Activated T-helper 1 cell treated with anti-CD3 and anti-CD28 coated beads, Interleukin-2, amount 50 U/mL, for 16 hours (primary cell): ENCODE measurements at places on chromosomes 5 and 9.

DNA sequence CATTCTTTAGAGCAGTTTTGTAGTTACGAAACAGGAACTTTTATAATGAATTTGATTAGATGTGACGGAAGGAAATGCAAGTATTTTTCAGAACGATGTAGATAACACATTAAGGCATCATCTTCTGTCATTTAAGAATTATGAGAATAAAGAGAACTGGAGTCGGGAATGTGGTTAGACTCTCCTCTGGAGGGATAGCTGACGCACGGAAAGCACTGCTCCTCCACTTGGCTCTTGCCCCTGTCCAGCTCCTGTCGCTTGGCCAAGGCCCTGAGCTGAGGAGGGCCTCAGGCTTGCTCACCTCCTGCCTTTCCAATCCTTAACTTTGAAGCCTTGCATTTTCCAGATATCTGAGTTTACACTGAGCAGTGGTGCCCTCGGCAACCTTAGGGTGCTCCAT, 60.5 kb downstream of the MAP1B start:
- DNase-seq: no peak

DNA sequence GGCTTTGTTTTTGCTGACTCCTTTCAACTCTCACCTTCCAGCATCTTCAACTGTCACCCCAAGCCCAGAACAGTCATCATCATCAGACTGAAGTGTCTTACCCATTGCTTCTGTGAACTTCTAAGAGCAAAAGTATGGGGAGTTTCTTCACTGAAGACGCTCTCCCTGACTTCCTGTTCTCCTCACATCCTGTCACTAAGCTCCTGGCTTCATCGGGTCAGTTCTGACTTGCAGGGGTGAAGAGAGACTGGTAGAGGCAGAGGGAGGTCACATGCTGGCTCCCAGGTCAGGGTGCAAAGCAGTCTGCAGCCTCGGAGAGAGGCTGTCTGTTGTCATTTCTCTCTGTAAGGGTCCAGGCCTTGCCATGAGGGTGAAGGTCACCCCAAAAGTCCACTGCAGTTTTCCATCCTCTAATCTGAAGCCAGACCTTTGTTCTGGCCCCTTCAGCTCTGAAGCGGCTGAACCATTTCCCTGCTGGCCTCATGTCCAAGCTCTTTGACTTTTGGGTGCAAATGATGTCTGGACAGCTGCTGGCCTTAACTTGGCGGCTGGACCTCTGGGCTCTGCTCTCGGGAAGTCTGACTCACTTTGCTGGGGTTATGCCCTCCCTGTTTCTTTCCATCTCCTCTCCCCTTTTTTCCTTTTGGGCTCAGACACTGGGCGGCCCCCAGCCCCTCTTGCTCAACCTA, 305.0 kb downstream of the RAB3C start:
- no peak for DNase-seq

GRCh38 chr9:638152-638551, 203.3 kb upstream of the DMRT1 start:
- no peak for DNase-seq

DNA sequence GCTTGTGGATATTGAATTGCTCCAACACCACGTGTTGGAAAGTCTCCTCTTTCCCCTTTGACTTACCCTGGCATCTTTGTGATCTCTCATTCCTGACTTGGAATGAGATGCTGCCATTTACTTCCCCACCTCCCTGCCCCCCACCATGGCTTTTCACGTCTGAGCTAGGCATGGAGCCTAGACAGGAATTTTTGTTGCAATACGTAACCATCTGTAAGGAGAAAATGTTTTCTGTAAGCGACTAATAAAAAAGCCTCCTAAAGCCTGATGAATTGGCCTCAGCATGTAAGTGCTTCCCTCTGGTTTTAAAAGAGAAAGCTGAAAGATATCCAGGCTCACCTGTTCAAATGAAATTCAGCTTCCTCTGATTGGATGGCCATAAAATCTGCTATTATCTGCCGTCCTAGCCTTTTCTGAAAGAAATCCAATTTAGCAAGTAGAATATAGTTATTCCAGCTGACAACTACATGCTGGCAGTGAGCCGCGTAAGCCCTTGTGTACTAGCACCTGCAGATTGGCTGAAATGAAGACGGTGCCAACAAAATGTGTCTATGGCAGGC, 200.1 kb downstream of the NSG2 start:
- DNase-seq: no peak

DNA sequence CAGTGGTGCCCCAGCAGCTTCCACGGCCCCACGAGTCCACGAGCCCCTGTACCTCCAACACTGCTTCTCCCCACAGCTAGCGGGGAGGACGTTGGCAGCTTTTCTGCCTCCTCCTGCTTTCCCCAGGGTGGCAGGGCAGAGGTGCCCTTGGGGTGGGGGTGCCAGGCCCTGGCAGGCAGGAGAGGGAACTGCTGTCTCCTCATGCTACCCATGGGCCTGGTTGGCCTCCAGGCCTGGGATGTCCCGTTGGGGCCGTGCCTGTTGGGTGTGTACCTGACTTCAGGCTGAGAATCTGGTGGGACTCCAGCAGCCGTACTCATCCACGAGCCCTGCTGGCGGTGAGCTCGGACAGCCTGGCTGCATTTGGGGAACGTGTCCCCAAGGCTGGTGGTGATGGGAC, 27.3 kb downstream of the RXRA start:
- no peak for DNase-seq

DNA sequence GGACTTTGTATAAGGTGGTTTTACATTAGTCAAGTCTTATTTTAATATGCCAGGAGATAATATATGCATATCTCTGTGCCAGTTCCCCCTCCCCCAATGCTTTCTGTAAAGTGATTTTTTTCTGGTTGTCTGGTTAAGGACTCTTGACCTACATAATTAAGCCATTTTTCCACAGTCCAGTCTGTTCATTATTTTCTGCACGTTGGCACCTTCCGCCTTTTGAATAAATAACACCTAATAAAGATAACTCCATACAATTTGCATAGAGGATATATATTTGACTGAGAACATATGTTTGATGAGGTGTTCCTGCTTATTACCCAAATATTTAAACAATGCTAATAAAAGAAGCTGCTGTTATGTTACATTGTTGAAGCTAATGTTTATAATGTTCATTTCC, 320.9 kb downstream of the DMAC1 start:
- DNase-seq: no peak

GRCh38 chr5:35016174-35017051, 31.3 kb downstream of the AGXT2 start:
- DNase-seq: no peak

- no peak for DNase-seq
These were observed 90.0 kb downstream of the ARRDC3 start for GRCh38 chr5:91293131-91293530.

- DNase-seq: no peak
These were observed 336.3 kb downstream of the KDM4C start for GRCh38 chr9:7094052-7094451.

- peak; percentile 40 for DNase-seq
These were observed 30.0 kb upstream of the SUSD3 start for GRCh38 chr9:93028448-93029006.

- no peak for DNase-seq
These were observed 167.7 kb upstream of the DMAC1 start for GRCh38 chr9:7967093-7967827.

- no peak for DNase-seq
These were observed 8.6 kb upstream of the RAPGEF1 start for GRCh38 chr9:131748411-131748955.

GRCh38 chr5:151126199-151126645, 31.4 kb downstream of the ANXA6 start:
- DNase-seq: peak; percentile 48

DNA sequence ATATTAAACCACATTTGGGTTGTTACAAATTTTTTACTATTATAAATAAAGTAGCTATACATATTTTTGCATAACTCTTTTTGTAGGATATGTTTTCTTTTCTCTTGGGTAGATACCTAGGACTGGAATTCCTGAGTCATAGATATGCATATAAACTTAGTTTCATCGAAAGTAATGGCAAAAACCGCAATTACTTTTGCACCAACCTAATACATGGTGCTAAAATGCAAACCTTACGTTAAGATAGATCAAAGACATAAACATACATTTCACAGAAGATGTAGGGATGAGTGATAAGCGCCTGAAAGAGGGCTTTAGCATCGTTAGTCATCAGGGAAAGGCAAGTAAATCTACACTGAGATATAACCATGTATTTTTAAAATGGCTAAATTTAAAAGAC, 178.4 kb upstream of the EFNA5 start:
- no peak for DNase-seq

DNA sequence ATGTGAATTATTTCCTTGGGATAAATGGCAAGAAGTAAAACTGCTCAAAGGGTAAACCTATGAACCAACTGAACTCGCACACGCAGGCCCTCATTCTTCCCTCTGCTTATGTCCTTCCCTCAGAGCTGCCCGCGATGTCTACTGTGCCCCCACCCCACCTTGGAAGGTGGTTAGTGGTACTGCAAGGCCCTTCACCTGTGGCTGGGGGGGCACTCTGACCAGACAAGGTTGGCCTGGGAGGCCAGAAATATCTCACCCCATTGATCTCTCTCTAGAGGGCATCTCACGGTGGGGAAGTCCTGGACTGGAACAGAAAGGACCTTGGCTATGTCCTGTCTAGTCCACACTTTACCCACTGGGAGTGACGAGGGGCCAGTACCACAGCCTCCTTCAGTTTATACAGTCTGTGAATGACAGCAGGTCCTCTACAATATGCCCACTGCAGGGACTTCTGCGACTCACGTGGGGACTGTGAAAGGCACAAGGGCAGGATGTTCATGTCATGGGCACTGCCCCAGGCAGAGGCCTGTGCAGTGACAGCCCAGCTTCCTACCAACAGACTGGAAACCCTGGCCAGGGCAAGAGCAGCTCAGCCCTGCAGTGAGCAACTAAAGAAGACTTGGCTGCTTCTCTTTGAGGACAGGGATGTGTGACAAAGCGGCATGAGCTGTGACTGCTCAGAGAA, 56.8 kb upstream of the SYNPO start:
- no peak for DNase-seq

- no peak for DNase-seq
These were observed 646.9 kb upstream of the ZNF608 start for GRCh38 chr5:125393221-125393815.

DNA sequence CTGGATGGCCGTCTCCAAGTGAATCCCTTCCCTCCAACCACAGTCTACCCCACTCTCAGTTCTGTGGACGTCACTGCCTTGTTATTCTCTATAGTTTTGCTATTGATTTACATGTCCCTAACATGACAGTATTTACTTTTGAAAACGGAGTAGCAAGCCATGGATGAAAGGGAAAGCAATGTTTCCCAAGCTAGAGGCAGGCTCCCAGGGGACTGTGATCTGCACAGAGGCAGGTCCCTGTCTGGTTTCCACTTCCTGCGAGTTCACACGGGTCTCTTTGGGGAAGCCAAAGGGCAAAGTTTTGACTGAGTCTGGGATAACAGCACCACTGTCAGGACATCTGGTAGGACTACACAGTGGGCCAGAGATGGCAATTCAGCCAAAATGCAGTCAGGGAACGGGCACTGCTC, 12.7 kb downstream of the C9orf153 start:
- DNase-seq: no peak

- no peak for DNase-seq
These were observed 29.9 kb downstream of the MAT2B start for GRCh38 chr5:163535290-163535689.

GRCh38 chr9:36074870-36075532, 38.3 kb downstream of the RECK start:
- DNase-seq: no peak

DNA sequence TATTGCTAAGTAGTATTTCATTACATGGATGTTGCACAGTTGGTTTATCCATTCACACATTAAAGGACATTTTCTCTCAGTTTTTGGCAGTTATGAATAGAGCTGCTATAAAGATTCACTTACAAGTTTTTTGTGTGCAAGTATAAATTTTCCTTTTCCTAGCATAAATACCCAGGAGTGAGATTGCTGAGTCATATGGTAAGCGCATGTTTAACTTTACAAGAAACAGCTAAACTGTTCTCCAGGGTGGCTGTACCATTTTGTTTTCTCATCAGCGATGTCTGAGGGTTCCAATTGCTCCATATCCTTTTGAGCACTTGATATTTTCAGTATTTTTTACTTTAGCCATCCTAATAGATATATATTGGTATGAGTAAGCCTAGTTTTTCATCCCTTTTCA, 16.4 kb upstream of the ABCA1 start:
- DNase-seq: no peak

DNA sequence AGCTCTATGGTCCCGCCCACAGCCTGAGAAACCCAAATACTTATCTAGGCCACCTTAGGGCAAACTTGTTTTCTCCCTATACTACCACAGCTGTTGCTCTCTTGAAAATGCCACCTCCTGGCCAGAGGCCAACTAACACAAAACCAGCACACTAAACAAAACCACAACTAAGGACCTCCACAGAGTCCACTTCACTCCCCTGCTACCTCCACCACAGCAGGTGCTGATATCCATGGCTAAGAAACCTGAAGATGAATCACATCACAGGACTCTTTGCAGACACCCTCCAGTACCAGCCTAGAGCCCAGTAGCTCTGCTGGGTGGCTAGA, 108.4 kb downstream of the ALDH1A1 start:
- DNase-seq: no peak

DNA sequence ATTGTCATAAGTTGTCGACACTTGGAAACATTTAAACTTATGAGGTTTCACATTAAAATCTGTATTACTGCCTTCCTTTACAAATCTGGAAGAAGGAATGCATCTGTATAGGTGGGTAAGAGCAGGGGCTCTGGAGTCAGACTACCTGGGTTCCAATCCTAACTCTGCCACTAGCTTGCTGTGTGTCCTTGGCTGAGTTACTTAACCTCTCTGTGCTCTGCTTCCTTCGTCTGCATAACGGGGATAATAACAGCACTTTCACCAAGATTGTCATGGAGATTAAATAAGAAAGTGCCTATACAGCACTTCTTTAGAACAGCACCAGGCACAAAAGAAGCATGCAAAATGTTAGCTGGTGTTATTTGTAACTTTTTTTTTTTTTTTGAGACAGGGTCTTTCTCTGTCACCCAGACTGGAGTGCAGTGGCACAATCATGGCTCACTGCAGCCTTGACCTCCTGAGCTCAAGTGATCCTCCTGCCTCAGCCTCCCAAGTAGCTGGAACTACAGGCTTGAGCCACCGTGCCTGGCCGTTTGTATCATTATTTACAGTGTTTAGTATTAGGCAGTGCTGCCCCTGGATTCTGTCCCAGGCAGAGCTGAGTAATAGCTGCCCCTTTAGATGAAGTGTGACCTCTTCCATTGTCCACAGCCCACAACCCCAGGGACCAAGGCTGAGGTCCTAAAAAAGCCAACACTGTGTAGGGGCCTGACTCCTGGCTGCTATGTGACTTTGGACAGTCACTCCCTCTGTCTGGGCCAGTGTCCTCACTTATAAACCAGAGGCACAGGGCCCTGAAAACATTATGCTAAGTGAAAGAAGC, 25.4 kb upstream of the TTLL11 start:
- no peak for DNase-seq

- DNase-seq: no peak
These were observed 229.1 kb downstream of the PJA2 start for GRCh38 chr5:109180668-109181067.

DNA sequence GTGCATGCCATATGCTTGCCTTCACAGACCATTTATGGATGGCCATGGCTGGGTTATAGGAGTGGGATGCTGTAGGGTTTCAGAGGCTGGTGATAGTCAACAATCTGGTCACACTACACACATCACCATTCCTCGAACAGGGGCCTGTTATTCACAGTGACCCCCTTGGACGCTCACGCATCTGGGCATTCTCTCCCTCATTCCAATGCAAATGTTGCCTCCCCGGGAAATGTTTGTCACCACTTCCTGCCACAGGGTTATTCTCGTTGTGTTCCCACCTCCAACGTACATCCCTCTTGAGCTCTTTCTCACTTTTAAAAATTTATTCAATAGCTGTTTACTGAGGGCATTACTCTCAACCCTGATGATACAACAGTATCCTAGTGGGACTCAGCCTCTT, 135.4 kb downstream of the SCAMP1 start:
- no peak for DNase-seq

GRCh38 chr9:122821278-122821943, 7.0 kb downstream of the PDCL start:
- no peak for DNase-seq
